ENCODE measurements at places on chromosomes 7 and 10.

- no peak for DNase-seq
Measured at GRCh38 chr7:11346302-11346701, 372.6 kb downstream of the PHF14 start.

DNA sequence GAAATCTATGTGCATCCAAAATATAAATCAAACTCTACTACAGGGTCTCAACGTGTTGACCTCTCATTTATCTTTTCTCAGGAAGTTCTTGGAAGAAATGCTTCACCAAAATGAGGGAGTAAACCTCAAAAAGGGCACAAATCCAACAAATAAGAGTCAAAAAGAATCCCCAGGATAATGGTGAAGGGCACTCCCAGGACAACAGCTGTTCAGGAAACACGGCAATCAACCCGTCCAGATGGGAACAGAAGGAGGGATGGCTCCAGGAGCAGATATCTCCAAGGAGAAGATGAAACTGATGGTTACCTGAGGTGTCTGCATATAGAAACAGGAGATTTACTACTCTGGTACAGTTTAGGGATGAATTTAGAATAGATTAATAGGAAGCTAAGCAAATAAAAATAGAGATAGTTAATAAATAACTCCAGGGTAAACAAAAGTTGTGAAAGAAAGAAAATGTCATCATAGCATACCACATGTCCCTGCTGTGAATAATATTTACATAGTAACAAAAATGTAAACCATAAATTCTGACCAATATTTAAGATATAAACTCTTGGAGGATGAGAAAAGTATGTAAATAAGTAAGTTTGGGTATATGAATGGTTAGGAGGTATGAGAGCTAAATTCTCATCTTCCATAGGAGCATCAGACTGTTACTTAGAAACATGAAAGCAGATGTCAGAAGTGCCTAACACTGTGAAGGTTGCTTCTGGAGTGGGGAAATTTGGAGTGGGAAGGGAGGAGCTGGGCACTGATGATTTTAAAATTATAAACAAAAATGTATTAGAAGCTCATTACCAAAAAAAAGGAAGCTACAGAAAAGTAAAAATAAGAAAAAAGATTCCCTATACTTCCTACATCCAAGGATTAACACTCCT is 237.5 kb upstream of the HPS1 start:
- no peak for DNase-seq

- DNase-seq = no peak
Measured at GRCh38 chr10:69222157-69223027, 2.3 kb downstream of the HKDC1 start.

DNA sequence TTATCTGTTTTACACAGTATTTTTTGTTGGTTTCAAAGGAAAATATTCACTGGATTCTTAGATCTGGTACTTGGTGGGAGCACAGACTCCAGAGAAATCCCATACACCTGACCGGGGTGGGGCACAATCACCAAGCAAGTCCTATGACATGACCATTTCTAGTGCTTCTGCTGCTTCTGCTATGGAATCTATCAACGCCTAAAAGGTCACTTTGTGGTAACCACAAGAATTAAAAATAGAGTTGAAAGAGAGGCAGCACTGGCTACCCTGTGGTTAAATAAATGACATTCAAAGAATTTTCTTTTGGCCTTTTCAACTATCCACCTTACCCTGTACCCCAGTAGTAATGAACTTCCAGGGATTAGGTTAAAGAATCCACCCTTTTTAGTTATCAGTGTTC is 329.9 kb upstream of the VWC2 start:
- DNase-seq = no peak

DNA sequence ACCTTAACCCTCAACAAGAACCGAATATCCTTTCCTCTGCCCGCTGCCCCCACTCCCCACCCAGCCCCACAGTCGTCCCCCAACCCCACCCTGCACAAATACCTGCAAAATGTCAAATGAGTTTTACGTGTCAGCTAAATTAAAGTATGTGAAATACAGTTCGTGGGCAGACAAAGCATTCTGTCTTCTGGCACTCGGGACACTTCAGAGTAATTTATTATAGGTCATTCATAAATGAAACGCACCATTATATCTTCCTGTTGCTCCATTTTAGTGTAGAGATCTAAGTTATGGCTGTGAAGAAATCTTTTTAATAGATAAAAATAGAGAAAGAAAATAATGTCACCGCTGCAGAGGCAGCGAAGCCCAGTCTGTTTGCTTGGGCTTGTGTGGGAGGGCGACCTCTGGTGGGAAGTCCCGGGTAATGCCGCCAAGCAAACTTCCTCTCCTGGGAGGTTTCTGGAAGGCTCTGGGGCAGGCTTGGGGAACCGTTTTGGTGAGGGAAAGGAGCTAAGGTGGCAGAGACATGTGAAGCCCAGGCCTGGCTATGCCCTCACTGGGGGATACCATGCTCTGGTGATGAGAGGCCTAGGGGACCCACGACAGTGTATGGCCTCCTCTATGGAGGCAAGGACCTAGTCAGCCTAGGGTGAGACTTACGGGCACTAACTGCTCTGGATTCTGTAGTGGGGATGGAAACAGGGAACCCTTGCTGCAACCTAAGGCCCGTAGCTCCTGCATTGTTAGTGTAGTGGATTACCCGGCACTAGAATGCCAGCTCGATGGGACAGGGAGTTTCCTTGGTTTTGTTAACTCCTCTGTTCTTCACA is 604.9 kb downstream of the LRMDA start:
- peak; percentile 58 for DNase-seq

- DNase-seq = no peak
Measured at GRCh38 chr7:2231992-2232765, 566 bp downstream of the MAD1L1 start.

- no peak for DNase-seq
Measured at GRCh38 chr10:129761981-129762956, 201.8 kb downstream of the EBF3 start.

- no peak for DNase-seq
Measured at GRCh38 chr10:15322356-15322755, 48.7 kb downstream of the FAM171A1 start.

- no peak for DNase-seq
Measured at GRCh38 chr10:72038458-72039001, 49.8 kb downstream of the SPOCK2 start.

GRCh38 chr10:1209355-1209979 is 153.3 kb downstream of the WDR37 start:
- DNase-seq = no peak

DNA sequence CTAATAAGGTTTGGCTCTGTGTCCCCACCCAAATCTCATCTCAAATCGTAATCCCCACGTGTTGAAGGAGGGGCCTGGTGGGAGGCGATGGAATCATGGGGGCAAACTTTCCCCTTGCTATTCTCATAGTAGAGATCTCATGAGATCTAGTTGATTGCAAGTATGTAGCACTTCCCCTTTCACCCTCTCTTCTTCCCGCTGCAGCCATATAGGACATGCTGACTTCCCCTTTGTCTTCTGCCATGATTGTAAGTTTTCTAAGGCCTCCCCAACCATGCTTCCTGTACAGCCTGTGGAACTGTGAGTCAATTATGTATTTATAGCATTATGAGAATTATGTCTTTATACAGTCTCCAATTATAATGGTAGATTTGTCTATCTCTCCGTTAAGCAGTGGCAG is 594.5 kb downstream of the ACTR3B start:
- no peak for DNase-seq

GRCh38 chr7:38198366-38198765 is 20.3 kb downstream of the STARD3NL start:
- DNase-seq = no peak

Data from substantia nigra (tissue), 51 donors.